Mucosa of gallbladder (tissue), 1 donor: ENCODE measurements at places on chromosomes 4 and X. TPM values are rescaled to one million over a fixed set of nuclear protein-coding genes. Genes with fewer than 3 reads are reported as not detected.

SYP gene
- 1.9 TPM for total RNA-seq

ARSH gene
- total RNA-seq: 0.12 TPM

MAGEB2 gene
- not detected for total RNA-seq

AFF2 gene
- 36.0 TPM for total RNA-seq

PAK3 gene
- 1.0 TPM for total RNA-seq

PAGE2B gene
- total RNA-seq: not detected

UGT2B11 gene
- total RNA-seq: 26.2 TPM

VSIG4 gene
- total RNA-seq: 61.5 TPM

MAGEA10 gene
- not detected for total RNA-seq

GLRB gene
- total RNA-seq: 2.7 TPM

TRIML1 gene
- total RNA-seq: not detected

SOWAHD gene
- total RNA-seq: 4.7 TPM

DUSP9 gene
- total RNA-seq: 0.12 TPM

WDR17 gene
- 9.4 TPM for total RNA-seq

LAMTOR3 gene
- total RNA-seq: 46.5 TPM

NIPAL1 gene
- 9.2 TPM for total RNA-seq

HSD17B13 gene
- total RNA-seq: 0.95 TPM

CDKL2 gene
- 2.4 TPM for total RNA-seq

GRIA3 gene
- 4.8 TPM for total RNA-seq

TEC gene
- 3.8 TPM for total RNA-seq

RBMXL3 gene
- total RNA-seq: not detected

ANKRD50 gene
- 22.9 TPM for total RNA-seq

SULT1E1 gene
- 0.29 TPM for total RNA-seq

ERCC6L gene
- 0.23 TPM for total RNA-seq

LETM1 gene
- total RNA-seq: 45.0 TPM

RAB40A gene
- 0.92 TPM for total RNA-seq

N4BP2 gene
- total RNA-seq: 4.3 TPM

CYTL1 gene
- total RNA-seq: 10.7 TPM

NPY1R gene
- 6.3 TPM for total RNA-seq

CLDN22 gene
- total RNA-seq: not detected

SPINK2 gene
- 0.63 TPM for total RNA-seq
